Large intestine (tissue), 12 donors: ENCODE measurements at places on chromosomes 13 and 19. TPM values are rescaled to one million over a fixed set of nuclear protein-coding genes. Genes with fewer than 3 reads are reported as not detected.

ZNF726 gene
- 4.5 TPM for polyA plus RNA-seq

TNNT1 gene
- 10.2 TPM for polyA plus RNA-seq

MTUS2 gene
- polyA plus RNA-seq: 1.9 TPM

MEDAG gene
- 6.6 TPM for polyA plus RNA-seq

CLEC4G gene
- polyA plus RNA-seq: 0.57 TPM

ZNF541 gene
- polyA plus RNA-seq: 0.19 TPM

ZNF480 gene
- polyA plus RNA-seq: 11.6 TPM

PCDH9 gene
- polyA plus RNA-seq: 1.8 TPM

APOC4 gene
- not detected for polyA plus RNA-seq

CEACAM20 gene
- 2.6 TPM for polyA plus RNA-seq

SPTBN4 gene
- 3.4 TPM for polyA plus RNA-seq

CYP4F12 gene
- 102 TPM for polyA plus RNA-seq

SIAH3 gene
- 0.19 TPM for polyA plus RNA-seq

GGACT gene
- 11.3 TPM for polyA plus RNA-seq

RAB11B gene
- polyA plus RNA-seq: 96.4 TPM

F2RL3 gene
- 0.99 TPM for polyA plus RNA-seq

HIF3A gene
- 165 TPM for polyA plus RNA-seq

NLRP9 gene
- polyA plus RNA-seq: not detected

CEACAM4 gene
- polyA plus RNA-seq: 0.16 TPM

F10 gene
- 125 TPM for polyA plus RNA-seq

SIGLEC12 gene
- polyA plus RNA-seq: 5.1 TPM

CYP2F1 gene
- polyA plus RNA-seq: 0.06 TPM

KASH5 gene
- polyA plus RNA-seq: not detected

ZNF749 gene
- polyA plus RNA-seq: 15.5 TPM

TTYH1 gene
- 8.2 TPM for polyA plus RNA-seq

KL gene
- 3.9 TPM for polyA plus RNA-seq

SYMPK gene
- polyA plus RNA-seq: 65.0 TPM

ADGRE3 gene
- polyA plus RNA-seq: 0.79 TPM

ADGRL1 gene
- polyA plus RNA-seq: 25.6 TPM

FAM124A gene
- 1.2 TPM for polyA plus RNA-seq

PODNL1 gene
- polyA plus RNA-seq: 1.6 TPM

B3GNT3 gene
- polyA plus RNA-seq: 91.7 TPM

PDS5B gene
- polyA plus RNA-seq: 27.4 TPM

KLF12 gene
- polyA plus RNA-seq: 6.2 TPM

SERPINE3 gene
- polyA plus RNA-seq: 0.66 TPM

NAPSA gene
- polyA plus RNA-seq: 2.8 TPM

LGI4 gene
- polyA plus RNA-seq: 9.4 TPM

OLFM4 gene
- polyA plus RNA-seq: 80.0 TPM

ZNF763 gene
- 4.4 TPM for polyA plus RNA-seq

SIN3B gene
- polyA plus RNA-seq: 46.2 TPM

F7 gene
- 38.1 TPM for polyA plus RNA-seq

SLC10A2 gene
- 0.70 TPM for polyA plus RNA-seq

SOX1 gene
- polyA plus RNA-seq: 0.06 TPM

MADCAM1 gene
- 10.7 TPM for polyA plus RNA-seq

SIGLEC11 gene
- polyA plus RNA-seq: 23.8 TPM

TMEM38A gene
- 2.3 TPM for polyA plus RNA-seq

CYP4F3 gene
- polyA plus RNA-seq: 6.1 TPM

FAM216B gene
- 0.15 TPM for polyA plus RNA-seq

CALR3 gene
- 0.04 TPM for polyA plus RNA-seq

TMEM221 gene
- 0.46 TPM for polyA plus RNA-seq

DACH1 gene
- 25.0 TPM for polyA plus RNA-seq

SIGLEC5 gene
- polyA plus RNA-seq: 0.18 TPM

UPF3A gene
- 94.1 TPM for polyA plus RNA-seq

EFNB2 gene
- polyA plus RNA-seq: 28.8 TPM
